ENCODE measurements at places on chromosomes 3 and 15. TPM values are rescaled to one million over a fixed set of nuclear protein-coding genes. Genes with fewer than 3 reads are reported as not detected.

The CPB1 gene
- not detected for total RNA-seq

The ABI3BP gene
- 2.1 TPM for total RNA-seq

The CDCP1 gene
- 37.9 TPM for total RNA-seq

The INSYN1 gene
- total RNA-seq, result 6.9 TPM

The NEK10 gene
- total RNA-seq, result not detected

The RPN1 gene
- 219 TPM for total RNA-seq

The SMARCC1 gene
- total RNA-seq, result 38.0 TPM

The CCDC66 gene
- 6.3 TPM for total RNA-seq

The SNX33 gene
- total RNA-seq, result 17.5 TPM

The C3orf22 gene
- total RNA-seq, result not detected

The CACNA2D3 gene
- 0.14 TPM for total RNA-seq

The CDHR4 gene
- not detected for total RNA-seq

The CISH gene
- 6.9 TPM for total RNA-seq

The IL12A gene
- total RNA-seq, result 0.21 TPM

The FOXB1 gene
- total RNA-seq, result not detected

The MEGF11 gene
- not detected for total RNA-seq

The RTP3 gene
- not detected for total RNA-seq

The ACAD9 gene
- 27.6 TPM for total RNA-seq

The KCNMB2 gene
- not detected for total RNA-seq

The MYEF2 gene
- 4.5 TPM for total RNA-seq

The WNT7A gene
- total RNA-seq, result 12.5 TPM

The FGF7 gene
- 0.14 TPM for total RNA-seq

The ESYT3 gene
- total RNA-seq, result 0.28 TPM

The KCTD6 gene
- total RNA-seq, result 6.2 TPM

The TTC23 gene
- total RNA-seq, result 15.9 TPM

The GDPGP1 gene
- 3.4 TPM for total RNA-seq

The ISL2 gene
- total RNA-seq, result 0.14 TPM

The UNC13C gene
- total RNA-seq, result not detected

The LMAN1L gene
- total RNA-seq, result not detected

The SNTN gene
- not detected for total RNA-seq

Measured in airway epithelial cell (primary cell).